GM13976 (cell line): ENCODE measurements at places on chromosomes 6 and 20.

- DNase-seq: no peak
These were observed 18.7 kb upstream of the TRPC4AP start for GRCh38 chr20:35111141-35111888.

GRCh38 chr20:63950701-63951397, 5.4 kb downstream of the UCKL1 start:
- DNase-seq: no peak

GRCh38 chr6:127854009-127854408, 46.8 kb downstream of the THEMIS start:
- DNase-seq: no peak

- no peak for DNase-seq
These were observed 8.1 kb upstream of the OCSTAMP start for GRCh38 chr20:46558511-46558959.

GRCh38 chr6:42326248-42326647, 108.6 kb upstream of the MRPS10 start:
- DNase-seq: no peak

DNA sequence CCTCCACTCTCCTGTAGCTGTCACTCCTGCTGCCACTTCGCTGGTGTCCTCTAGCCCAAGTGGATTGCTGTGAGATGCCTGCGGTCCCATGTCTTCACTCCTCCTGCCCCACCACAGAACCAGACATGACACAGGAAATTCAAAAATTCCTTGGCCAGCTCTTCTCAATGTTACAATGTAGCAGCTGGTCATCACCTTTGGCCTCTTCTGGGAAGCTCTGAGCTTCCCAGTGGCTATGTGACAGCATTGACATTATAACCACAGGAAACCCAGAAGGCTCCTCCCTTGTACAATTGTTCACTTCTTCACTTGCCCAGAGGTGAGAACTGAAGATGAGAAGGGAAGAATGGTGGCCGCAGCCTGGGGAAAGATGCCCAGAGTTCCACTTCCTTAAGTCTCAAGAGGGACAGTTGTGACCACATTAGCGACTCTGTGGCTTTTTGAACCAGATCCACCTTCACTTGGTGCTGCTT, 76.1 kb upstream of the NAA20 start:
- DNase-seq: no peak

DNA sequence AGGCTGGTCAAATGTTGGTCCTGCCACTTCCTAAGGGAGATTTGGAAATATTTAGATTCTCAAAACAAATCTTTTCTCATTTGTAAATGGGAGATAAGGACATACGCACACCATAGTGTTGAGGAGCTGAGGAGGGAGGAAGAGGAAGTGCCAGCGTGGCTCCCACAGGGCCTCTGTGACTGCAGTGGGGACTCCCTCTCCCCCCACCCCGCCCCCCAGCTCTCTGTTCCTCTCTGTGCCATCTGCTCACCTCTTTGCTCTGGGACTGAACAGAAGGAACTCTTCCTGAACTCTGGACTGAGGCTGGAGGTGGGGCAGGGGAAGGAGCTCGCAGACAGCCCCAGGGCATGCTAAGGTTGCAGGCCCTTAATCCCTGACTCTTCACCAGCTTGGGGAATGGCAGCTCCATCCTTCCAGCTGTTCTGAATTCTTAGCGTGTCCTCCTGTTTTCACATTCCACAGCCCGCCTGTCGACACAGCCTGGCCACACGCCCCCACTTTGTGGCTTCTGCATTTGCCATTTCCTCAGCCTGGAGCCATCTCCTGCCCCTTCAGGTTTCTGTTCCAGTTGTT, 11.4 kb downstream of the DDX27 start:
- DNase-seq: no peak

DNA sequence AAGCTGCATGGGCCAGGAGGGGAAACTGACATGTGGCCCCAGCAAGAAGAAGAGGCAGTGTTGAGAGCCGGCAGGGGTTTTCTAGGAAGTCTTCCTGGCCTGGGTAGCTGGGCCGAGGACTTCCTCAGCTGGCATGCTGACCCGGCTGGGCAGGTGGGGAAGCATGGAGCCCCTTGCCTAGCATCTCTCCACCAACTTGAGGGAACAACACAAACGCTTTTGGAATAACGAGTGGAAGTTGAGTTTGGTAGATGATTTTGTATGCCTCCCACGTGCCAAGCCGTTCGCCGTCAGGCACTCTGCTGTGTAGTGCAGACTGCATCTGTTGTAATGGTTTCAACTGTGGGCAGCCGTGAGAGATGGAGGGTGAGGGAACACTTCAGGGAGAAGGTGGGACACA, 7.3 kb downstream of the TMEM181 start:
- no peak for DNase-seq
